ACHN (cell line): ENCODE measurements at places on chromosomes 2 and 18.

- DNase-seq = no peak
Observed at GRCh38 chr2:40431600-40431955, 20.3 kb downstream of the SLC8A1 start.

DNA sequence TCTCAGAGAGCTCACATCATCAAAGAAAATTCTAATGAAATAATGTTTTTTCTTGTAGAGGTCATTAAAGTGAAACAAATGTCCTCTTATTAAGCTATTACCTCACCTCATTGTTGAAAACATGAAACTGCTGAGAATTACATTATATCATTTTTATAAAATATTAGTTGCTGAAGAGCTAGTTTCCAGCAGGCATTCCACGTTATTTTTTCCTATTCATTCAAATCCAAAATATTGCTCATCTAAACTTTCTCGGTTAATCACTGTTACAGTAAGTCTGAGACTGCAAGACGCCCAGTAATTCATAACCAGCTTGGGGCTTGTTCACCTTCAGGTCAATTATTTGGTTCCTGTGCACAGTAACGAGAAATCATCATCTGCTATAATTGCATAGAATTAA is 138.5 kb upstream of the RASGRP3 start:
- no peak for DNase-seq

DNA sequence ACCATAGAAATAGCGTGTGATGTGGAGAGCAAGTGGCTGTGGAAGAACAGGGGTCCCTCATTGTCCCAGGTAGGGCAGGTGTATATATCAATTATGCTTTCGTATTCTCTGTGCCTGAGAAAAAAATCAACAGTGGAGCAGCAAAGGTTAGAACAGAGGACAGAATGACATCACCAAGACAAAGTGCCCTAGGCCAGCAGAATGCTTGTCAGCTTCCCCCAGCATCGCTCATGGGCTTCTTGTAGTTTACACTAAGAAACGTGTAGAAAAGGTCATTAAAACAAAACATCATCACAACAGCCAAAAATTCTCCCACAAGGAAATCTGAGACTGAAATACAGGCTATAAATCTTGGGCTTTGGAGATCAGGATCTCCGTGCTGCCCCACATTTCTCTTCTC is 288.0 kb downstream of the TDRD15 start:
- DNase-seq = no peak

- DNase-seq = no peak
Observed at GRCh38 chr2:31297751-31298150, 63.8 kb downstream of the EHD3 start.
